HTR-8/SVneo (cell line): ENCODE measurements at places on chromosomes 13 and 19.

DNA sequence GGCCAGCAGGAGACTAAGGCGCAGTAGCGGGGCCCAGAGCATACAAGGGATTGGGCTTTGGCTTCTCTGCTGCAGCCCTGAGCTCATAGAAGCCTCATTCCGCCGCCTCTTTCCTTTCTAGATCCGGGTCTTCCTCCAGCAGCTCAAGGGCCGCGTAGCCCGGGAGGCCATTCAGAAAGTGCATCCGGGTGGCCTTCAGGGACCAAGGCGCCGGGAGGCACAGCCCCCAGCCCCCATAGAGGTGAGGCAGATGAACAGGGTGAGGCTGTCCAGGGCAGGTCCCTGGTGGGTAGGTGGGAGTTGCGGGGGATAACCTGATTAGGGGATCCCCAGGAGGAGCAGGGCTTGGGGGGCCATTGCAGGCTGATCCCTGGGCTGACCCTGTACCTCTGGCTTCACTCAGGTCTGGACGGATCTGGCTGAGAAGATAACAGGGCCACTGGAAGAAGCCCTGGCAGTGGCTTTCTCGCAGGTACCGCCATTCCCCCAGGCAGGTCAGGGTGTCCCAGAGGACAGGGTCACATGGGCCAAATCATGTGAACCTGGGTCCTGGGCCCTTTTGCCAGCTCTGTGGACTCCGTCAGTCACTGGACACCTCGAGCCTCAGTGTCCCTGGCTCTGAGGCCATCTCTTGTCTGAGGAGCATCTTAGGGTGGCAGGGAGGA lies 1.3 kb downstream of the SNAPC2 start:
- no peak for DNase-seq

GRCh38 chr13:113639616-113640262 lies 18.3 kb downstream of the ATP4B start:
- no peak for DNase-seq

DNA sequence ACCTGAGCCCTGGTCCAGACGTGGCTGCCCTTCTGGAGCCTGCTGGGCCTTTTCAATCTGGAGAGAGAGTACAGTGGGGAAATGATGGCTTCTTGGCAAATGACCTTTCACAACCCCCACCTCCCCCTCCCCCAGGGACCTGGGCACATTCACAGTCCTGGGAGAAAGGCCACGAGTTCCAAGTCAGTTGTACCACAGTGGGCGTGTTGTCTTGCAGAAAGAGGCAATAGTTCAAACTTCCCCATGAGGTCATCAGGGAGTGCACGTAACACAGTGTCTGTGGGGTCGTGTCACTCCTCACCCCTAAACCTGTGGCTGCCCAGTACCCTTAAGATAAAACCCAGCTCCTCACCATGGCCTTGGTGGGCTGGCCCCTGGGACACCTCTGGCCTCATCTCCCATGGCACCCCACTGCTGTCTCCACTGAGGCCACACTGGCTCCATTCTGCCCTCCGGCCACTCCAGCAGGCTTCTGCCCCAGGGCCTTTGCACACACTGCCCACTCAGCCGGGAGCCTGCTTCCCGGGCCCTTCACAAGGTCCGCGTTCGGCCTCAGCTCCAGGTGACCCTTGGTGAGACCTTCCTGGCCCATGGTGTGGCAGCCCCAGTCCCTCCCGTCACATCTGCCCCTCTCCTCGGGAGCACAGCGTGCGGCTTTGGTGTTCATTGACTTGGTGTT lies 13.3 kb downstream of the PLIN4 start:
- DNase-seq, result no peak

- DNase-seq, result no peak
Observed at GRCh38 chr13:42275506-42275905, 3.6 kb downstream of the AKAP11 start.

- no peak for DNase-seq
Observed at GRCh38 chr13:31987535-31988170, 43.9 kb upstream of the FRY start.

GRCh38 chr19:14248578-14249011 lies 42.6 kb upstream of the ADGRL1 start:
- no peak for DNase-seq

DNA sequence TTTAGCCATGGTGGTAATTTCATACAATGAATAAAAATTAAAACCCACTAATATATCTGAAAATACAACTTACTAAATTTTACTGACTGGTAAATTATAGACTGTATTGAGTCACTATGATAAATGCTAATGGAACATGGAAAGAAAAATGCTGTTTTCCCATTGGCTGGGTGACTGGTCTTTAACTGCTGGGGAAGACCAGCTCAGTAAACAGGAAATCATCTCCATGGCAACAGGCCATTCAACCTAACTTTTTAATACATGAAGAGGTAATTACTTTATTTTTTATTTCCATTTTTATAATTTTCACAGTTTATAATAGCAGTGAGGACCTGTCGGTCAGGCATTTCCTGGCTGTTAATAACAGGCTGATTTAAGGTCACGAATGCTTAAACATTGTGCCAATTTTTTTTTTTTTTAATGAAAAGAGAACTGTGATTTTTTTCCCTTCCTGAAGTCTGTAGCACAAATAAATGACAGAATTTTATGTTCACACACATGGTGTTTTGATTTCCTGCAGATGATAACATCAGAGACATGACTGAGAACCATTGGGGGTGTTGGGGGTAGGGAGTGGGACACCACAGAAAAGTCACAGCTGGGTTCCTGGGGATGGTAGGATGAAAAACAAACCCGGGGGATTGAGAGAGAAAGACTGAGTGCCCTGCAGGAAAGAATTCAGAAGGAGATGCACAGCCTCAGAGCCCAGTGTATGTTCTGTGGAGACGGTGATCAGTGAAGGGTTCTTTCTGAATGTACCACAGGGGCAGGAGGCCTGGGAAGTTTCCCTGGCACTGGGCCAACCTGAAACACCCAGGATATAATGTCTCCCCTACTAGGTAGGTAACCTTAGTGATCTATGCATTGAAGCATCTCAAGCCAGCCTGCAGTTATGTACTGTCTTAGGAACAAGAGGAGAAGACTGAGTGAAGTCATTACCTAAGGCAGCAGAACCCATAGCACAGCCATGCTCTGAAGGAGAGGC lies 297.1 kb downstream of the COG6 start:
- DNase-seq, result no peak

DNA sequence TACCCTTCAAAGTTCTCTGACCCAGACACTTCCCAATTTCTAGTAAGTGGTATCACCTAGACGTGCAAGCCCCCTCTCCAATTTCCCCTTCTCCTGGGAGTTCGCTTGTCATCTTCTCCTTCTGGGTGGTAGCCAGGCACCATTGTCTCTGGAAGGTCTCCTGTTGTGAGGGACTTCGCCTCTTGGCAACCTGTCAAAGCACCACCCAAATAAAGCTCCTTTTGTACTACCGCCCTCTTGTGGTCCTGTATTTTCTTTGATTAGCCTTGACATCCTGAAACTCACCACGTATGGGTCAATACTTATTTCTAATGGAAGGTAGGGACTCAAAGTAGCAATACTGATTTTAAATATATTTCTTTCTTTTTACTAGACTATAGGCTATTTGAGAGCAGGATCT lies 8.2 kb downstream of the GPC5 start:
- no peak for DNase-seq

- DNase-seq, result no peak
Observed at GRCh38 chr13:110045202-110045601, 258.8 kb upstream of the IRS2 start.

GRCh38 chr19:17490411-17490810 lies 20.1 kb downstream of the SLC27A1 start:
- no peak for DNase-seq

DNA sequence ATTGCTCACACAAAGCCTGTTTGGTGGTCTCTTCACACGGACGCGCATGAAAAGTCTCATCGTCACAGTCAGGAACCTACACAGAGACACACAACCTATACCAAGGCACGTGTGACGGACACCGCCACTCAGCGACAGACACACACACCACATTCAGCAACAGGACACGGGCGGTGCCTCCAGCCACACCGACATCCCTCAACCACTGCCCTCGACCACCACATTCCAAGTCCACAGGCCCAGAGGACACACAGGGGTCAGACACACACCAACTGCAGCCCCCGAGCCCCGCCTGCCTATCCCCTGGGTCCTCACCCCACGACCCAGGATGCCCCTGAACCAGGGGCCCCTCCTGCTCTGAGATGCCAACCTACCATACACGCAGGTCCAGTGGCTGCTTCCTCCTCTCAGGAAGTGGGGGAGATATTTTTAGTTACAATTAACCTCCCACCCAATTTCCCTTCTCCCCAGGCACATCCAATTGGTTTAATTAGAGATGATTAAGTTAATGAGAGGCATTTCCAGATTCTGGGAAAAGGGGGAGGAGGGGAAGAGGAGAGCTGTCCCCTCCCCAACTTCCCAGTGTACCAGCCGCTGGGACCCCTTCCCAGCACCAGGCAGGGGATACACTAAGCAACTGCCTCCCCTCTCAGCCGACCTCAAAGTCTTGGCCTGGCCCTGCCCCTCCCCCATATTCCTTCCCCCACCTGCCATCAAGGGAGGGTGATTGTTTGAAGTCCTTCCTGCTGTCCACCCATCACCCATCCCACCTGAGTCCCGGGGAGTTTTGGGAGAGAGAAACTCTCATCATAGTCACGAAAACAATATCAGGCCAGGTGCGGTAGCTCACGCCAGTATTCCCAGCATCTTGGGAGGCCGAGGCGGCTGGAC lies 20.4 kb downstream of the MEIS3 start:
- DNase-seq, result no peak

DNA sequence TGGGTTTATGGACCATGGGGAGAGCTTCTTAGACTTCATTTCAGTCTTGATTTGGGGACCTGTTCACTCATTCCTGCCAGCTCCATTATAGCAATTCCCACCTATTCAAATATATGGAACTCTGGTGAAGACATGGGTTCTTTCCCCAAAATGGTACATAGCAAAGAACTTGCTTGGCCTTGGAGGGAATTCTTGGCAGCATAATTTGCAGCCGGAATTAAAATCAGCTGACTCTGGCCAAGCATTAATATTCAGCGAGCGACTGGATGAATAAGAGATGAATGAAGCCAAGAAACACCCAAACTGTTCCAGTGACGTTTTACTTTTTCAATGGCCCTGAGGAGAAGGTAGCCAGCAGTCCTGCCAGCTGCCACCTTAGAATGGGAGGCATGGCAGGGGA lies 88.4 kb upstream of the SOX1 start:
- no peak for DNase-seq

DNA sequence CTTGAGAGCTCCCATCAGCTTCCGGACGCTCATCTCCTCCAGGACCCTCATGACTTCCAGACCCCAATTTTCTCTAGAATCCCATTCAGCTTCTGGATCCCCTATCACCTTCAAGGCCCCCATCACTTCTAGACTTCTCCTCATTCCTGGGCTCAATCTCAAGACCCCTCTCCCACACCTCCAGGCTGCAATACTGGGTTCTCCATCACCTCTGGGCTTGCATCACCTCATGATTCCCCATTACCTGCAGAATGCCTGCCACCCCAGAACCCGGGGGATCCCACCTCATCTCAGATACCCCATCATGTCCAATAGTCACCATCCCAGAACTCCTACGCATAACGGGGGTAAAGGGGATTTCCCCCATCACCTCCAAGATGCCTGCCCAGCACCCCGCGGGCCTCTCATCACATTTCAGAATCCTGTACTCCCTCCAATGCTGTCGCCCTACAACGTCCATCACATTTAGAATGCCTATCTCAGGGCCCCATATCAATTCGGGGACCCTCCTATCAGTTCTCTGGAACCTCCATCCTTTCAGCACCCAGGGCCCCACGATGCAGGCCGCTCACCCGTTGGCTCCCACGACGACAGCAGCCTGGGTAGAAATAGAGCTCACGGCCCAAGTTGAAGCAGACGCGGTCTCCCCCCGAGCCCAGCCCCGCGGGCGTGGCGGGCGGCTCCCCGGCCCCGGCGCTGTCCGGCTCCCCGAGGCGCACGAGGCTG lies 738 bp downstream of the DMWD start:
- DNase-seq, result no peak

GRCh38 chr13:44230736-44231135 lies 142.9 kb upstream of the SERP2 start:
- no peak for DNase-seq

DNA sequence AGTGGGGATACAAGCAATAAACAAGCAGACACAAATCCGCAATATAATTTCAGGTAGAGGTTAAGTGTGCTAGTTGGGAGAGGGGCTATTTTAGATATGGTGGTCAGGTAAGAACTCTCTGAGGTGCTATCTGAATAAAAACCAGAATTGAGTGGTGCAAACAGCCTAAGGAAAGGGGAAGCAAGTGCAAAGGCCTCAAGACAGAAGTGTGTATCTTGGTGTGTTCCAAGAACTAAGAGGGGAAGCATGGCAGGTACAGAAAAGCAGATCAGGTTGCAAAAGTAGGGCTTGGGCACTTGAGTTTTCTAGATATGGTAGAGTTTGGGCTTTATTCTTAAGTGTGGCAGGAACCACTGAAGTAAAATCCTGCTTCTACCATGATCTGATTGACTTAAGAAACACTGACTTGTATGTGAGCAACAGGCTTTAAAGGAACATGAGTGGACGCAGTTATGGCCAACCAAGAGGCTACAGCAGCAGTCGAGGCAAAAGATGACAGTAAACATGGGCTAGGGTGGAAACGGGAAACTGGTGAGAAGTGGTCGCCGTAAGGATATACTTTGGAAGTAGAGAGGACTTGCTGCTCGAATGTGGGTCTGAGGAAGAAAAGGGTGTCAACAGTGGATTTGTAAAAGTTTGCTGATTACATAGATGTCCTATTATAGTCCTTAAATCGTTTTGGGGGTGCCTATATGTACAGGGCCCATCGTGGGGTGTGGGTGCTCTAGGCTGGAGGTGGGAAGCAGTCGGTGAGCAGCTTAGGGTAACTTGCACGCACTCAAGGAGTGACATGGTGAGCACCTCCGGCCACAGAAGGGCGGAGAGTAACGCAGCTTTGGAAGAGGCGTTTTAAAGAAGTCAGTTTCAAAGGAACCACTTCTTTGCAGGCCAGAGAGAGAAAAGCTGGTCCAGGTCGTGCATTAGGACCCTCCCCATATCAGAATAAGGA lies 677 bp downstream of the TGDS start:
- DNase-seq, result no peak

GRCh38 chr19:31350033-31350692 lies 927 bp upstream of the TSHZ3 start:
- DNase-seq, result no peak

DNA sequence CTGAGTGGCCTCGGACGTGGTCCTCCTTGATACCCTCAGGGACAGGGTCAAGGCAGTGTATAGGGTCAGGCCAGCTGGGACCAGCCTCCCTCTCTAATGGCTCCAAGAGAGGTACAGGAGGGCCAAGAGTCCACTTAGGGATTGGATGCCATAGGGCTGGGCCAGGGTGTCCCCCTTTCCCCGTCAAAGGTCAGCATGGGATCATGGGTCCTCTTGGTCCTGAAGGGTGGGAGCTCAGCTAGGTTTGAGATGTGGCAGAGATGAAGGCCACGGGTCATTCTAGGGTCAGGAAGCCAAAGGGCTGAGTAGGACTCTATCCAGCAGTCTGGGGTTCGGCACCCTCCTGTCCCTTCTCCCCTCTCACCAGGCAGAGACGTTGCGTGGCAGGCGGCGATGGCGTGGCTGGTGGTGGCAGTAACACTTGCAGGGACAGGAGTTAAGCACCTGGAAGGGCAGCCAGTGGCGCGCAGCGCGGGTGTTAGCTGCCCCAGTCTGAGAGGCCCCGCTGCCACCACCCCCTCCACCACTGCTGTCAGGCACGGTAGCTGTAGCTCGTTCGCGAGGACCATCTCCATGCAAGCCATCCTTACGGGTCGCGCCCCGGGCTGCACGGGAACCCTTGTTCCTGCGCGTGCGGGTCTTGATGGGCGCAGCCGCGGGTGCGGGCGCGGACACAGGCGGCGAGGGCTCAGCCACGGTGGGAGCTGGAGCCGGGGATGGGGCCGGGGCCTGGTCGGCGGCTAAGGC lies 2.6 kb downstream of the GGN start:
- no peak for DNase-seq

GRCh38 chr13:75072891-75073290 lies 409.1 kb downstream of the TBC1D4 start:
- DNase-seq, result no peak

- DNase-seq, result no peak
Observed at GRCh38 chr19:30123119-30123518, 181.1 kb downstream of the URI1 start.
